ENCODE measurements at places on chromosomes 13 and 19.

DNA sequence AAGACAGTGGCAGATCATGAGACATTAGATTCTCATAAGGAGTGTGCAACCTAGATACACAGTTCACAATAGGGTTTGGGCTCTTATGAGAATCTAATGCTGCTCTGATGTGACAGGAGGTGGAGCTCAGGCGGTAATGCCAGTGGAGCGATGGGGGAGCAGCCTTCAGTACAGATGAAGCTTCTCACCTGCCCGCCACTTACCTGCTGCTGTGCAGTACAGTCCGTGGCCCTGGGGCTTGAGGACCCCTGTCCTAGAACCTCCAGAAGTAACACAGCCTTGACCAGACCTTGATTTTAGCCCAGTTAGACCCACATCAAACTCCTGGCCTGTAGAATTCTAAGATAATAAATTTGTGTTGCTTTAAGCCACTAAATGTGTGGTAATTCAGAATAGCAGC is 215.1 kb upstream of the MIR17HG start:
- no peak for DNase-seq

DNA sequence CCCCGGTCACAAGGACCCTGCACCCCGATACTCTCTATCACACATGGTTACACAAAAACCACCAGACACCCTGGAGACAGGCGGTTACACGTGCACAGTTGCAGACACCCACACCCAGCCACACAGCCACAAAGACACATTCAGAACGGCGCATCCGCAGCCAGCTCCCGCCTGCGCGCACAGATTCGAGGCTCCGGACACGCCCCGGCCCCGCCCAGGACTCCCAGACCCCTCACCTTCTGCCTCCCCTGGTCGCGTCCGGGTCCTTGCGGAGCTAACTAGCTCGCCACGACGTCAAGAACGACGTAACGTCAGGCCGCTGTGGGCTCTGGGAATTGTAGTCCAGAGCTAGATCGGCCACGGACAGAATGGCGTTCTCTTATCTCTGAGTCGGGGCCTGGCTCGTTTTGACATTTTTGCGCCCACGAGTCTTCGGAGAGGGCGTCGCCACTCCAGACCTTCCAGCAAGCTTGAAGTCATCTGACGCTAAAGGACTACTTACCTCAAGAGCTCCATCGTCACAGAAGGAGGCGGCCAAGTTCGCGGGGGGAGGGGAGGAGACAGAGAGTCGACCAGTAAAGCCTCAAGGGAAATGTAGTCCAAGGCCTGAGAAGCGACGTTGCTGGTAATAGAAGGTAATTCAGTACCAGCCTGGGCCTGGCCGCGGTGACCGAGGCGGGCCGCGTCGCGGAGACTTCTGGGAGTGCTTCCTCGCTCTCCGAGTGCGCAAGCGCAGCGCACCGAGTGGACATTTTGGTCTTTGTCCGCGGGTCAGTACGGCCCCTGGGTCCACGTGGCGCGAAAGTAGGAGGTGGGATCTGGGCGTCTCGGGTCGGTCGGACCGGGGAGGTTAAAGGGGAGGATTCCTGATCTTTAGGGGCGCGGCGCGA is at the start of the genes ZNF146 and ZNF565:
Gene ZNF146 (plus strand): TSS at position 721 of the 890 bp plus-strand sequence. CDS start 21,335 bp downstream, outside the sequence.
Gene ZNF565 (minus strand): TSS at position 280 of the 890 bp plus-strand sequence. CDS start 12,680 bp downstream, outside the sequence.
- DNase-seq = peak; percentile 93

- no peak for DNase-seq
Measured at GRCh38 chr13:51590231-51590970, 6.1 kb downstream of the WDFY2 start.

DNA sequence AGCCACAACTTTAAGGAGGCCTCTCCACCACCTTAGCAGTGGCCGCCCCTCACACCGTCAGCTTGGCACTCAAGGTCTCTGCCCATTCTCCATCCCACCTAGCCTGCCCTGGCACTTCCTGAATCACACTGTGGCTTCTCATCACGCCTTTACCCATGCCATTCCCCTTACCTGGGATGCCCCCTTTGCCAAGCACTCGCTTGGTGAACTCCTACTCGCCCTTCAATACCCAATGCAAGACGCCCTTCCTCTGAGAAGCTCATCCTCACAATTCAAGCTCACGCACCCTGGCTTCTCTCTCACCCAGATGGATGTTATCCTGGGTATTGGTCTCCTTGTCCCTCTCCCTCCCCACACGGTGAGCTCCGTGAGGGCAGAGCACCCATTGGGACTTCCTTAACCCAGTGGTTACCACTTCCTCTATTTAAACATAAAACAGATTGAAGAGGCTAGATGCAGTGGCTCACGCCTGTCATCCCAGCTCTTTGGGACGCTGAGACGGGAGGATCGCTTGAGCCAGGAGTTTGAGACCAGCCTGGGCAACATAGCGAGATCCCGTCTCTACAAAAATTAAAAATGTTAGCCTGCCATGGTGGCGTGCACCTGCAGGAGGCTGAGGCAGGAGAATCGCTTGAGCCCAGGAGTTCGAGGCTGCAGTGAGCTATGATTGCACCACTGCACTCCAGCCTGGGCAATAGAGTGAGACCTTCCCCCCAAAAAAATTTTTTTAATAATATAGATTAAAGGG is 12.6 kb upstream of the SHD start:
- DNase-seq = no peak

DNA sequence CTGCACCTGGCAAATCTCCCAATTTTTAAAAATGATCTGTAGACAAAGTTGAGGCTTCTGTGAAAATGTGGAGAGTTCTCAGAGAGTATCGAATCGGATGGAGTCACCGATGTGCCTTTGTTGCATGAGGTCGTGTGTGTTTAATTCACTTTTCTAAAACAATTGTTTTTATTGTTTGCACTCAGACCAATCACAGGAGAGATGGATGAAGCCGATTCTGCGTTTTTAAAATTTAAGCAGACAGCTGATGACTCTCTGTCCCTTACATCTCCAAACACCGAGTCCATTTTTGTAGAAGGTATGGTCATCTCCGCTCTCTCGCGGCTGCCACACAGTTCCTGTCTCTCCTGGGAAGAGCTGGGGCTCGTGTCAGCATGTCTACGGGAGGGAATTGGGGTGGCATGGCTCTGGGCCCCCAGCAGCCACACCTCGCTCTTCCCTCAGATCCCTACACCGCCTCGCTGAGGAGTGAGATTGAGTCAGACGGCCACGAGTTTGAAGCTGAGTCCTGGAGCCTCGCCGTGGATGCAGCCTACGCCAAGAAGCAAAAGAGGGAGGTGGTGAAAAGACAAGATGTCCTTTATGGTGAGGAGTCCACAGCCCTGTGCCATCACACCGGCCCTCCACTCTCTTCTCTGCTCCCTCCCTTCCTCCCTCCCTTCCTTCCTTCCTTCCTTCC is 47.2 kb downstream of the PEX11G start:
- DNase-seq = no peak

DNA sequence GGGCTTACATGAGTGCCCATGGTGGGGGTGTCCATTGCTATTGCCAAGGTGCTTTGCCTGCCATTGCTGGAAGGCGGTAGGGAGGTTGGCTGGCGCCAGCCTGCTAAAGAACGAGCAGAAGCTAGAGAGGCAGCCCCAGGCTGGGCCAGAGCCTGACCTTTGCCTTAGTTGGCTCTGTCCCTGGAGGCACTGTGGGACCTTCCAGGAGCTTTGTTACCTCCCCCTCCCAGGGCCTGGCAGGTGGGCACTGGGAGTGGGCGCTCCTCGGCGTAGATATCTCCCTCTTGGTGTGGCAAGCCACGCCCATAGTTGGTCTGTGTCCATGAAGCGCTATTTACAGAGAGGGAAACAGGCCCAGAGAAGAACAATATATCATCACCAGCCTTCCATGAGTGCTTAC is 2.3 kb upstream of the SLC25A42 start:
- no peak for DNase-seq

GRCh38 chr19:37413313-37414084 is 42.6 kb downstream of the ZNF527 start:
- DNase-seq = no peak

Measured in stimulated activated CD4-positive, alpha-beta T cell treated with anti-CD3 and anti-CD28 coated beads, Interleukin-2, amount 100 ng/mL, for 48 hours (primary cell).